CD4-positive, alpha-beta memory T cell (primary cell): ENCODE measurements at places on chromosomes 4 and X.
A peak's percentile ranks its signal among the peaks of the same experiment; 100 is the strongest.

- DNase-seq, result no peak
These were observed 338.5 kb downstream of the SPOCK3 start for GRCh38 chr4:166895771-166896170.

DNA sequence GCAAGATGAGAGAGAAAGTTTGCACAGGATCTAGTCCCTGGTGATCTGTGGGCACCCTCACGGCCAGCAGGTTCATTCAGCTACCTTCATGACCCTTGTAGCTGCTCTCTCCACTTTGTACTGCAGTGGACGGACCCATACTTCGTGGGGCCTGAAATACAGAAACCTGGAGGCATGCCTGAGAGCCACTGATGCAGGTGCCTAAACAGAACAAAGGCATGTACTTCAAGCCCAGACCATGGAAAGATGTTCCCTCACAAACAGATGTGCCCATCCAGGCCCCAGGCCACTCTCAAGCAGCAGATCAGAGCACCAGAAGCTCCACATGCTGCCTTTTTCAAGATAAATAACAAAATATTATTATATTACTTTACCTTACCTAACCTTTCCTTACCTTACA, 1629.0 kb downstream of the ARAP2 start:
- no peak for DNase-seq

- no peak for DNase-seq
These were observed 73.2 kb downstream of the ENOX2 start for GRCh38 chrX:130829526-130830515.

GRCh38 chr4:159143687-159144086, 40.8 kb downstream of the RAPGEF2 start:
- DNase-seq, result no peak

DNA sequence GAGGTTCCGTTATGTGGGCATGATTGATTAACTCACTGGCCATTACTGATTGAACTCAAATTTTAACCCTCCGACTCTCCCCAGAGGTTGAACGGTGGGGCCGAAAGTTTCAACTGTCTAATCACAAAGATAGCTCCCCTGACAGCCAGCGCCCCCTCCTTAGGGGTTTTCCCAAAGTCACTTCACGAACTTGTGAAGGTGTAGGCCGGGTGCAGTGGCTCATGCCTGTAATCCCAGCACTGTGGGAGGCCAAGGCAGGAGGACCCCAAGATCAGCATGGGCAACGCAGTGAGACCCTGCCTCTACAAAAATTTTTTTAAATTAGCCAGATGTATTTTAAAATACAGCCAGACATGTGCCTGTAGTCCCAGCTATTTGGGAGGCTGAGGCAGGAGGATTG, 39.8 kb upstream of the RBM47 start:
- DNase-seq, result no peak

DNA sequence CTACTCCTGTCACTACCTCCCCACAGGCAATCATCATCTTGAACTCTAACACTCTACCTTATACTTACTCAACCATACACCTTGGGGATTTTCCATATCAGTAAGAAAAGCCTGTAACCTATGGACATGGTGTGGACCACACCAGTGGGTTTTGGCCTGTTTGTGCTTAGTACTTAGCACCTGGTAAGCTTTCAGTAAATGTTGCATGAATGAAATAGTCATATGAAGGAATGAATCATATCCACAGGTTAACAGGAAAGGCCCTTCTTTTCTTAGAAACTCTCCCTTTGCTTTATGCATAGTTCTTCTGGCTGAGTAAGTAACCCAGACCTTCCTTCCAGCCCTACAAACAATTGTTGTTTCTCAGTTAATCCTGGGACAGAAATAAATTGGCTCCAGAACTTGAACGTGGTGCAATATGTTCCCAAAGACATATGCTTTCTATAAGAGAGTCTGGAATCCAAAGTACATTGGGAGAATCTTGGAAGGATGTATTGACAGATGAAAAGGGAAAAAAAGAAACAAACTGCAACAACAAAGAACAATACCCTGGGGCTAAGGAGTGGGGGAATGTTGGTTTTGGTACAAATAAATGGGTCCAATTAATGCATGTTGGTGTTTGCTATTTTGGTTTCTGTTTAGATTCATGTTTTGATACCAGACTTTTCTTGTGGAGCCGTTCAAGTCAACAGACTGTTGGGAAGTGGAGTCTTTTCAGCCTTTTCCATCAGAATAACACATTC, 27.8 kb downstream of the RASL11B start:
- DNase-seq, result no peak

DNA sequence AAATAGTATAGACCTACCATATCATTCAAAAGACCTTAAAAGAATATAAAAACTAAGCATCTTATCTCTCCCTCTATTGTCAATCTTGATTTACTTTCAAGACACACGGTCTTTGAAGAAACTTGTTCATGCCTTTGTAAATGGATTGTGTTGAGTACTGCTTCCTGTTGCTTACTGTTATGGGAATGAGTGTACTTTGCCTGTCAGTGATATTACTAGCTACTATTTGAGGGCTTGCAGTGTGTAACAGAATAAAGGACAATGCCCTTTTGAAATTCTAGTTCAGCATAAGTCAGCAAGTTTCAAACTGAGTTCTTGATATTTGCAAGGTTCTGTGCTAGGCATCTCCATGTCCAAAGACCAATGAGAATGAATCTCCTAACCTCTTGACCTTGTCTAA, 36.0 kb downstream of the CDKL5 start:
- no peak for DNase-seq

DNA sequence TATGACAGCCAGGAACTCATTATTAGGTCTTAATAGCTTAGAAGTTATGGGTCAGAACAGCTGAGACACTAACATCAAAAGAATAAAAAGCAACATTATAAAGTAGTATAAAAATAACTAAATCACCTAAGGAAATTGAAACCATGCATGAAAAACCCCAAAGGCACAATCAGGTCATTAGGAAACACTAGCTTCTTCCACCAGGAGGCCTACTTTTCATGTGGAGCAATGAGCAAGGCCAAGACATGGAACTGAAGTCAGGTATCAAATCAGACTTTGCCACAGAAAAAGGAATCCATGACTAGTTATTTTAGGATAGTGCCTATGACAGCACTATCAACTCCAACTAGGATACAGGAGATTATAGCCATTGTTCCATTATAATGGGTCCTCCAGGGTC, 7.9 kb downstream of the HUWE1 start:
- peak; percentile 19 for DNase-seq

DNA sequence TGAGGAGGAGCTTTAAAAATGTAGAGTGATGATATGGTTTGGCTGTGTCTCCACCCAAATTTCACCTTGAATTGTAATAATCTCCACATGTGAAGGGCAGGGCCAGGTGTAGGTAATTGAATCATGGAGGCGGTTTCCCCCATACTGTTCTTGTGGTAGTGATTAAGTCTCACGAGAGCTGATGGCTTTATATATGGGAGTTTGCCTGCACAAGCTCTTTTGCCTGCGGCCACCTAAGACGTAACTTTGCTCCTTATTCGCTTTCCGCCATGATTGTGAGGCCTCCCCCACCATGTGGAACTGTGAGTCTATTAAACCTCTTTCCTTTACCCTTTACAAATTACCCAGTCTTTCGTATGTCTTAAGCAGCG, 332.0 kb downstream of the RAPGEF2 start:
- no peak for DNase-seq

- no peak for DNase-seq
These were observed 58.1 kb upstream of the ENPP6 start for GRCh38 chr4:184275766-184276165.
